ENCODE measurements at places on chromosomes 4 and X. TPM values are rescaled to one million over a fixed set of nuclear protein-coding genes. Genes with fewer than 3 reads are reported as not detected.

Gene TSPAN7
- 21.8 TPM for total RNA-seq

DNA sequence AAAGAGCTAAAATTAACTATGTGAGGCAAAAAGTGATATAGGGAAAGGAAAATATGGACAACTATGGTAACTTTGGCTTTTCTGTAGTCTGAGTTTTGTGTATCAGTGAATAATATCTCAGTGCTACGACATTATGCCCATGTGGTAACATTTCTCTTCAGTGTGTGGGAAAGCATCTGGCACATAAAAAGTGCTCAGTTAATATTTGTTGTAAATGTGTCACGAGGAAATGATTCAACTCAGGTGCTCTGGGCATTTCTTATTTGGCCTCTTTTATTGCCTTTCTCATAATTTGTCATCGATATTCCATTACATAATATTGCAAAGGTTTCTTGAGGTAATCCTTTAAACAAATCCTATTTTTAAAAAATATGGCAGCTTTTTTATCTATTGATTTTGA is 17.6 kb downstream of the OFD1 start:
- H3K27me3 ChIP-seq, result no peaks in the 10 kb centered on the region
- H3K27ac ChIP-seq, result no peak overlapping the region
- H3K4me3 ChIP-seq, result no peak overlapping the region
- peaks cover 1% of the 10 kb centered on the region for H3K4me1 ChIP-seq
- no peak for DNase-seq

GRCh38 chr4:4260185-4260751 is 12.2 kb upstream of the TMEM128 start:
- no peak overlapping the region for H3K4me3 ChIP-seq
- peak overlapping the region; percentile 93 for H3K27ac ChIP-seq
- no peaks in the 10 kb centered on the region for H3K27me3 ChIP-seq
- H3K36me3 ChIP-seq, result no peaks in the 10 kb centered on the region

DNA sequence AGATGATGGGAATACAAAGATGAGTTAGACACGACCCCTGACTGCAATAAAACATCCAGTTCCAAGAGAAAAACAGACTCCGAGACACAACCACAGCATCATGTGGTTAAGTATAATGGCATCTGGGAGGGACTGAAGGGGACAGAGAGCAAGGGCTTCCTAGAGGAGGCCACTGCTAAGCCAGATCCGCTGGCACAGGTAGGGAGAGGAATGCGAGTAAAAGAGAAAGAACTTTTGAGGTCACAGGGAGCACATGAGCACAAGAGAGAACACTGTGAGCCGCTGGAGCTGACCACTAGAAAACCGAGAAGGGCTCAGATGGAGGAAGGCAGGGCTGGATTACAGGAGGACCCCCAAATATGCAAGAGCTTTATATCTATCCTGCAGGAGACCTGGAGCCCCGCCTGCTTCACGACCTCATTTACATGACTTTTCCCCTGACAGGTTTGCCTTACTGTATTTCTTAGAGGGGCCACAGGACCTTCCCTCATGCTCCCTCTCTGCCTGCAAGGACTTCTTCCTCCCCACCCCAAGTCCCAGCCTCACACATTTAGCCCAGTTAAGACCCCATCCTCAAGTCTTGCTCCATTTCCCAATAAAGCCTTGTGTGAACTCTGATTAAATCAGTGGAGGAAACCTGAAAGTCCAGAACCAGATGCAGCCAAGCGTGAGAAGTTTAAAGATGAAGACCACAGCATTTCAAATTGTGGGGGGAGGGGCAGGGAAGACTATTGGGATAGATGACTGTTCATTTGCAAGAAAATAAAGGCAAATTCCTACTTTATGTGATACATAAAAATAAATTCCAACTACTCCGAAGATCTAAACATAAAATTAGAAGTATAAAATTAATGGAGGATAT is 29.6 kb downstream of the MFAP3L start:
- no peak overlapping the region for H3K27ac ChIP-seq
- H3K4me3 ChIP-seq, result no peak overlapping the region
- no peak for DNase-seq

GRCh38 chr4:146095091-146095690 is 80.3 kb upstream of the LSM6 start:
- H3K4me1 ChIP-seq, result peaks cover 8% of the 10 kb centered on the region
- H3K4me3 ChIP-seq, result no peak overlapping the region
- H3K27me3 ChIP-seq, result no peaks in the 10 kb centered on the region
- DNase-seq, result peak; percentile 15

DNA sequence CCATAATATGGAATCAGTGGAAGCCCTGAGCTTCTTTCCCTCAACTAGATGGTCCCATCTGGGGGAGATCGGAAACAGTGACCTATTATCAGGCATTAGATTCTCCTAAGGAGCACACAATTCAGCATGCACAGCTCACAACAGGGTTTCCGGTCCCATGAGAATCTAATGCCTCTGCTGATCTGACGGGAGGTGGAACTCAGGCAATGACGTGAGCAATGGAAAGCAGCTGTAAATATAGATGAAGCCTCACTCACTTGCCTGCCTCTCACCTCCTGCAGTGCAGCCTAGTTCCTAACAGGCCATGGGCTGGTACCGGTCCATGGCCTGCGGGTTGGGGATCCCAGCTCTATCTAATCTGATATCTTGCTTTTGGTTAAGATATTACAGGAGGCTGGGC is 88.9 kb downstream of the COX7B2 start:
- no peak overlapping the region for H3K4me3 ChIP-seq
- DNase-seq, result no peak
- H3K27me3 ChIP-seq, result no peaks in the 10 kb centered on the region
- no peaks in the 10 kb centered on the region for H3K36me3 ChIP-seq
- H3K4me1 ChIP-seq, result no peaks in the 10 kb centered on the region
- no peak overlapping the region for H3K27ac ChIP-seq

GRCh38 chrX:1466232-1466661 is 13.5 kb upstream of the ASMTL start:
- peak; percentile 3 for DNase-seq
- no peak overlapping the region for H3K4me3 ChIP-seq

Gene ITIH6
- not detected for total RNA-seq

GRCh38 chr4:74768857-74769525 is 25.3 kb downstream of the BTC start:
- H3K4me1 ChIP-seq, result no peaks in the 10 kb centered on the region
- DNase-seq, result no peak

DNA sequence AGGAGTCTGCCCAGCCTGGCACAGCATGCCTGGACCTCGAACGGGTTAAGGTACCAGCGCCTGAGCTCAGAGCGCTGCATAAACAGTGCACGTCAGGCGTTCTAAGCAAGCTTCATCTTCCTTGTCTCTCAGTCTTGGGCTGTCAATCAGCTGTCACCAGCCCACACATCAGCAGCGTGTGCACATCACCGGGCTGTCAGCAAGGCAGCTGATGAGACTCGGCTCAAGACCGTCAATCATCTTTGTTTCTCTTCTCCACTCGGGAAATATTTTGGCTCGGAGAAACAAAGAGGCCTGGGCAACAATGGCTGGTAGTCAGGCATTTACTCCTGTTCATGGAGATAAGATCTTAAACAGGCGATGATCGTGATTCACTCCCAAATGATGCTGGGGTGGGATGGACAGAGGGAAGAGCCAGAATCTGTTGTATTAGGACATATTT is 141.3 kb downstream of the LDB2 start:
- H3K4me3 ChIP-seq, result no peak overlapping the region
- H3K27ac ChIP-seq, result no peak overlapping the region
- H3K36me3 ChIP-seq, result no peaks in the 10 kb centered on the region
- peaks cover 33% of the 10 kb centered on the region for H3K27me3 ChIP-seq
- H3K4me1 ChIP-seq, result peaks cover 20% of the 10 kb centered on the region

GRCh38 chr4:143095447-143095846 is 89.3 kb upstream of the USP38 start:
- no peaks in the 10 kb centered on the region for H3K4me1 ChIP-seq
- H3K27ac ChIP-seq, result no peak overlapping the region
- no peak overlapping the region for H3K4me3 ChIP-seq
- no peaks in the 10 kb centered on the region for H3K36me3 ChIP-seq
- H3K27me3 ChIP-seq, result no peaks in the 10 kb centered on the region

DNA sequence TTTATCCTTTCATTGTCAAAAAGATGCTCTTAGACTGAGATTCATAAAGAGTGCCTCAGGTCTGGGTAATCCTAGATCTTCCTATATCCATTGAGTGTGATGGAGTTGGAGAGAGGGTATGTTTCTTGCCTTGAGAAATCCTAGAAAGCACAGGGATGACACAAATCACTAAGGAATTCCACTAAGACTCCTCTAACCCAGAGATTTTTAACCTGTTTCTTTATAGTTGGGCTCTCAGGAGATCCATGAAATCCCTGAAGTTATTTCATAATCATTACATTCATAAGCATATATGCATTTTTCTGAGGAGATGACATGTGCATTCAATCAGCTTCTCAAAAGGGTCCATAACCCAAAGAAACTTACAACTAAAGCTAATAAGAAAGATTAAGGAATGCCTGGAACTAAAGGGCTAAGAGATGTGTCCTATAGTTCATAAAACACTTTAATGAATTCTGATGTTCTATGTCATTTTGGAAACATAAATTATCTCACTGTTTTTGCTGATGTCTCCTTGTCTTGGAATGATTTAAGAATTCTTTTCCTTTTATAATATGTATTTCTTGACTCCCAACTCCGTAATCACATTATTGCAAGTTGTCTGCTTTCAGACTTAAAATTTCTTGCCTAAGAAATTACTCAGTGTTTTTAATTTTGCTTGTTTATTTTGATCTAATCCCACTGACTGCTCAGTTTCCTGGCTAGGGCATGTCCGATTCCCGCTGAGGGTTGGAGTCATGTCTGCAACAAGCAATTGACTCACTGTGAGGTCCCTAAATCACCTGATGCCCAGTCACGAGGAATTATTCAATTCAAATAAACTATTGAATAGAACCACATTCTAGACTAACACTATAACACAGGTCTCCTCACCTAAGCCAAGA is 2.8 kb upstream of the AMTN start:
- H3K27ac ChIP-seq, result no peak overlapping the region
- peaks cover 2% of the 10 kb centered on the region for H3K27me3 ChIP-seq
- no peaks in the 10 kb centered on the region for H3K36me3 ChIP-seq
- H3K4me1 ChIP-seq, result no peaks in the 10 kb centered on the region

Gene TMEM47
- 19.1 TPM for total RNA-seq

DNA sequence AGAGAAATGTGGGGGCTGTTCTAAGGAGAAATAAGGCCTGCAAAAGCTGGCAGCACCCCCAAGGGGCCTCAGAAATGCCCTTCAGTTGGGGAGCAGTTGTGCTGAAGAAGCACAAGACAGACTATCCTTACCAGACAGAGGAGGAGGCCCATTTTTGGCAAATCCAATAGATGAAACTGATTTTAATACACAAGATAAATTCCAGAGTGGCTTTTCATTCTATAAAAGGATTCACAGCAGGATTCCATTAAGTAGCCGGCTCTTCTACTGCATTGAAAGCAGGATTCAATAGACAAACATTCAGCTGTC is 8.1 kb downstream of the SEPTIN6 start:
- no peaks in the 10 kb centered on the region for H3K27me3 ChIP-seq
- H3K27ac ChIP-seq, result no peak overlapping the region
- no peak overlapping the region for H3K4me3 ChIP-seq
- no peak for DNase-seq
- peaks cover 3% of the 10 kb centered on the region for H3K4me1 ChIP-seq

Data from progenitor cell of endocrine pancreas (in vitro differentiated cells).